ENCODE measurements at places on chromosomes 2 and 18.

- DNase-seq: no peak
Observed at GRCh38 chr2:32384529-32384928, 27.7 kb downstream of the BIRC6 start.

DNA sequence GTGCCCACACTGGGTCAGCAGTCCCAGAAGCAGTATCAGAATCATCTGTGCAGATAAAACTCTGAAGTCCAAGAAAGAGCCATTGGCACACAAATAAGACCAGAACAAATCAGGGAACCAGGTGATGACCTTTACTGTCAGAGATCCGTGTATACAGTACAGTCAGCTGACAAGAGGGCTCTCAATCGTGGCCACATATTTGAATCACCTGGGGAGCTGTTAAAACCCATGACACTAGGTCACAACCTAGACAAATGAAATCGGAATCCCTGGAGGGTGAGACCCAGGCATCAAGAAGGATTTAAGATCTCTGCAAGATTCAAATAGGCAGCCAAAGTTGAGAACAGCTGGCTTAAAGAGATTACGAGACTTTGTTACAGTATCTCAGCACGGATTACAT, 807.1 kb downstream of the RNF144A start:
- DNase-seq: no peak

- DNase-seq: no peak
Observed at GRCh38 chr18:47470941-47471340, 219.5 kb upstream of the SKOR2 start.

DNA sequence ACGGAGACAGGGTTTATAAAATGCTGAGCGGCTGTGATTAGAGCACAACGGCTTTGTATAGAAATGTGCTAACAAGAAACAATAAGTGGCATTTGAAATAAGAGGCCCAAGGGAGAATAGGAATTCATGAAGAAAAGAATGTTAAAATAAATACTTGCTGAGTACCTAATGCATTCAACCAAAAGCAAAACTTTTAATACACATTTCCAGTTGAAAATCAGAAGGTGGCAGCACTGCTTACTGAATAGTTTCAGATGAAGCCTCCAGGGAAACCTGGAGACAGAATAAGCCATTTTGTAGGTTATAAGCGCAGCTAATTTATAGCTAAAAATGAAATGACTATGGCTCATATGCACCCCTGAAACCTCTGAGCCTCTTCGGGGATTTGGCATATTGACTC, 286.6 kb downstream of the DPP10 start:
- no peak for DNase-seq

GRCh38 chr2:25757906-25758305, 84.5 kb upstream of the DTNB start:
- no peak for DNase-seq

DNA sequence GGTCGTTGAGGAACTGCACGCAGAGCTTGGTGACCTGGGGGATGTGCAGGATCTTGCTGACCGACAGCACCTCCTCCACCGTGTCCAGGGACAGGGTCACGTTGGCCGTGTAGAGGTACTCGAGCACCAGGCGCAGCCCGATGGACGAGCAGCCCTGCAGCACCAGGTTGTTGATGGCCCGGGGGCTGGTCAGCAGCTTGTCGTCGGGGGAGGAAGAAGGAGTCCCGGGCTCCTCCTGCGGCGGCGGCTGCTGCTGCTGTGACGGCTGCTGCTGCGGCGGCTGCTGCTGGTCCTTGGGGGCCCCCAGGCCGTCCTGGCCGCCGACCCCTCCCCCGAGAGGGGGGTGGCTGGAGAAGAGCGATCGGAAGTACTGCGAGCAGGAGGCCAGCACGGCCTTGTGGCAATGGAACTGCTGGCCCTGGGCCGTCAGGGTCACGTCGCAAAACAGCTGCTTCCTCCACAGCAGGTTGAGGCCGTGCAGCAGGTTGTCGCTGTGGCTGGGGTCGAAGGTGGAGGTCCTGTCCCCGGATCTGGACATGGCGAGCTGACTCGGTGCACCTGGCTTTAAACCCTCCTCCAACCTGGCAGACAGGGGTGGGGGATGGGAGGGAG, 2.7 kb downstream of the KLHL14 start:
- DNase-seq: no peak

DNA sequence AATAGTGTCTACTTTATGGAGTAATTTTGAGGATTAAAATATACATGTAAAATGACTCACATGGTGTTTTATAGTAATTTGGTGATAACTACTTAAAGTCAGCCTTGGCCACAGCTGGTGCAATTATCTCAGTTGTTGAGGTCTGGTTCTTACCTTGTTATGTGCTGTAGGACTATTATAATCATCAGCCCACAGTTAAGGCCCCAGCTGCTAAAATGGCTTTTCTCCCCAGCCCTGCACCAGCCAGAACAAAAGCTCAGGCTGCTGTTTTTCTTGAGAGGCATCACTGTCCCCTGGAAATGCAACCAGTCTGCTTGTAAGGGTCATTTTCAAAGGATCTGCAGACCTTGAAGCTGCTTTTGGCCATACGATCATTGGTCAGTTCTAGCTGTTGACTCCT, 283.3 kb upstream of the THUMPD2 start:
- no peak for DNase-seq

Data from hindlimb muscle (tissue), 1 donor.